H54 (cell line): ENCODE measurements at places on chromosomes 4 and X.

DNA sequence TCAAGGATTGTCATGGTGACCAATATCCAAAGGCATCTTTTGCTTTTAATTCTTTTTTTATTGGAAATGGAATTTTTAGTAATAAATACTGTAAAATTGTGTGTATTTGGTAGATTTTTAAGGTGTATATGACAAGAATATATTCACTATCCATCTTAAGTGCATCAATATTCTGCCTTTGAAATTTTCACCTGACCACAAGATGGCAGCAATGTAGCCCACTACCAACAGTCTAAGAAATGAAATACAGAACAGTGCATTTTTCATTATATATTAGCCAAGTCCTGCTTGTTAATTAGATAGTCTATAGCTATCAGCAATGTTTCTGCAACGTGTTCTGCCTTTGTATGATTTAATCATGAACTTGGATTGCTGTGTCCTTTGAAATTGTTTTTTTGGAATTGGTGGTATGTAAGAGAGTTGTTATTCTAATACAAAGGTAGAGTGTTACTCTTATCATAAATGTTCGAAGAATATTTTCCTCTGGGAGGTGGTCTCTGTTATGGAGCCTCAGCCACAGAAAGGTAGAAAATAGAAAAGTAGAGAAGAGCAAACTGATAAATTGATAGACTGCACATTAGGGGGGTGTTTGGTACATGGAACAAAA, 38.2 kb downstream of the HPGDS start:
- no peak for DNase-seq

GRCh38 chr4:143559757-143560147, 46.2 kb downstream of the SMARCA5 start:
- no peak for DNase-seq

GRCh38 chr4:169881769-169882168, 124.0 kb upstream of the HPF1 start:
- DNase-seq, result no peak

DNA sequence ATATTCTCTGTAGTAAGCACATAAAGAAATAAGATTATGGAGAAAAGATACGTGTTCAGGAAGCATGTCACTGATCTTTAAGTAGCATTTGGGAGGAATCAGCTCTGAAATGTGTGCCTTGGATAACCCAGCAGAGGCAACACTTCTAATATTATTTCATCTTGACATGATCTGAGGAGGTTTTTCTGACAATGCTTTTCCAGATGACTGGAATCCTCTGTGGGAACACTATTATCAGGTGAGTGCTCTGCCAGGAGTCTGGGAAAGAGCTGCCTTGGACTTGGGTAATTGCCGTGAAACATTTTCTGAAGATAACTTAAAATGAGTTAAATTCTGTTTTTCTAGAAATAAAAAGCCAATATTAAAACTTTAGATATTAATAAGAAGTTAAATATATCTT, 78.2 kb upstream of the QRFPR start:
- DNase-seq, result no peak

DNA sequence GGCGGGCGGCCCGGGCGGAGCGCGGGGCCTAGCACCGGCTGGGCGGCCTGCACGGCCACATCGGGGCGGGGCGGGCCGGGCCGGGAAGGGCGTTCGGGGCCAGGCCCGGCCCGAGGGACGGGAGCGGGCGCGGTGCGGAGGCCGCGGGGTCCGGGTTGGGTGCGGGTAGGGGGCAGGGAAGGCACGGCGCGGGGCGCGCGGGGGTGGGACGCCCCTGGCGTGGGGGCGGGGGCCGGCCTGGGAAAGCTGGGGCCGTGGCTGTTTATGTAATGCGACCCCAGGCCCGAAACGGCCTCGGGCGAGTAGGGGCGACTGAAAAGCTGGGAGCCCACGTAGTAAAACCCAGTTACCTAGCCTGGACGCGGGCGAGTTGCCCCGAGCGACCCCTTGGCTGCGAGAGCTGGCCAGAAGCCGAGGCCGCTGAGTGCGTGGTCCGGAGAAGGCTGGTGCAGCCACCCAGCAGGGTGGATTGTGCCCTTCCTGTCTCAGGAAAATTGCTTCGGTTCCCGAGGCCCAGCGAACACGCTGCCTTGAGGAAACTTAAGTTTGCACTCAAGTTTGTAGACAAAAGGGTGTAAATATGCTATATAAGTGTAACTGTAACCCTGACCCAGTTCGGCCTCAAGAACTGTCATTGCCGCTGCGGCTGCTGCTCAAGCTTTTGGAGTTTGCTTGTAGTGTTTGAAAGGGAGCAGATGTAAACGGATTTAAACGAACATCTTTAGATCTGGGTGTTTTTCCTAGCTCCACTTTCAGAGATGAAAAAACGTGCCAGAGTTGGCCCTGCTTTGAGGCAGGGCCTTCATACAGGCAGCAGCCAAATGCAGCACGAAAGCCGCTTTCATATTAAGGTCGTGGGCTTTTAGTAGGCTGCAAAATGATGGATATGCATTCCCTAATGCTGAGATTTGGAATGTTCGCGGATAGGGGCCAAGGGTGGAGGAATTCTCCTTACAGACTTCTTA, 674 bp downstream of the SEC24B start:
- DNase-seq, result no peak
